Stimulated activated CD8-positive, alpha-beta memory T cell treated with anti-CD3 and anti-CD28 coated beads, Interleukin-4, amount 100 ng/mL, for 4 hours (primary cell): ENCODE measurements at places on chromosomes 6 and 20.

DNA sequence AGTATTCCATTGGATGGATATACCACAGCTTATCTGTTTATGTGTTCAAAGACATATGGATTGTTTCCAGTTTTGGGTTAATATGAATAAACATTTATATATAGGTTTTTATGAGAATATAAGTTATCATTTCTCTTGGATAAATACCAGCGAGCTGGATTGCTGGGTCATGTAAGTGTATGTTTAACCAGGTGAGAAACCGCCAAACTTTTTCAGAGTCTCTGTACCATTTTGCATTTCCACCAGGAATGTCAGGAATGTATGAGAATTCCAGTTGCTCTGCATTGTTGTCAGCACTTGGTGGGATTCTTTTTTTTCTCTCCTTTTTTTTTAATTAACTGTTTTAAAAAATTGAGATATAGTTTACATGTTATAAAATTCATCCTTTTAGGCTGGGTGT is 52.1 kb downstream of the PHF20 start:
- DNase-seq, result no peak

- no peak for DNase-seq
Measured at GRCh38 chr6:127748290-127748689, 152.6 kb downstream of the THEMIS start.

DNA sequence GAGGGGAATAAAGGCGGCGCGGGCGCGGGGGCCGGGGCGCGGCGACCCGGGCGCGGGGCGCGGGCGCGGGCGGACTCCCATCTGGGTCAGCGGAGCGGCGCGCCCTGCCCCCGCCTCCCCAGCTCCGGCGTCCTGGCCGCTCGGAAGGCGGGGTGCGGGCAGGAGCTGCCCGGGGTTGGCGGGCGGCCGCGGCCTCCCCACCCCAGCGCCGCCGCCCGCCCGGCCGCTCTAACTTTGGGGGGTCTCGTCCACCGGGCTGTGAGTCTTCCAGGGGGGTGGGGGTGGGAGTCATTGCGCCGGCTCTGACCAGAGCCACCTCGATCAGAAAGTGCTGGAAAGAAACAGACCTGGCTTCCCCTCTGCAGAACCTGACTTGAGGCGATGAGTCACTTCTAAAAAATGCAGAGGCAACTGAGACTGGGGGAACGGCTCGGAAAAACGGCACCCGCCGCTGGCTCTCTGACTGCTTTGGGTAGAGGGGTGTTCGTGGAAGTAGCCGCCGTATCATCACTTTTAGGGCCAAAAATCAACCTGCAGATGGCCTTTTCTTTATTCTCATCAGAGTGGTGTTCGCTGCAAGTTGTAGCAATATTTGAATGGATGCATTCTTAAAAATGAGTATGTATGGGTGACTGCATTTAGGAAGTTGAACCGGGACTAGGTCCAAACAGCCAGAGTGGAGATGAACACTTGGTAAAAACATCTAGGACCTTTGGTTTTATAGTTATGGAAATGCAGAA is 667 bp downstream of the CAP2 start:
- DNase-seq, result no peak

GRCh38 chr6:39357998-39358686 is 35.6 kb upstream of the KCNK16 start:
- no peak for DNase-seq

GRCh38 chr6:125393449-125393858 is 91.7 kb upstream of the HDDC2 start:
- no peak for DNase-seq

- no peak for DNase-seq
Measured at GRCh38 chr6:97687916-97688315, 404.9 kb upstream of the MMS22L start.

DNA sequence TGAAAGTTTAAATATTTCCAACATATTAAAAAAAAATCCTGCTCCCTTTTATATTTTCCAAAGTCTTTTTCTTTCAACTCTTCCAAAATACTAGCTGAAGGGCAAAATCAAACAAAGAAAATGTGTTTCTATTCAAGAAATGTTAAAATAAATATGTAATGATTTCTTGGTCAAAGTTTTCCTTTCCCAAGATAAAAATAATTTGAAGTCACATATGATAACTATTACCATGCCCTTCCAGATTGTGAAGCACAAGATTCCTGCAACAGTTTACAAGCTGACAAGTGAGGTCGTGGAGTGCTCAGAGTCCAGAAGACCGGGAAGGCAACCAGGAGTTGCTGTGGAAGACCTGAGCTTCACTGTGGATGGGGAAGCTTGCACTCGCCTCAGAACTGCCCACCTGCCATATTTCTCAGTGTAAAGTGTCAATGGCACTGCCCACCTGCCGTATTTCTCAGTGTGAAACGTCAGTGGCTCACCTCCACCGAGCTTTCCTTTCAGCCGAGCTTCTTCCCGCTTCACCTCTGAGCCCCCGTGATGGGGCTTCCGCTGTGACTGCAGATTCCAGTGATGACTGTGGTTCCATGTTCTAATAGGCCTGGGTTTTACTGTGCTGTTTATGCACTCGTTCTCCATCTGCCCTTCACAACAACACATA is 160.5 kb downstream of the THBS2 start:
- DNase-seq, result no peak

DNA sequence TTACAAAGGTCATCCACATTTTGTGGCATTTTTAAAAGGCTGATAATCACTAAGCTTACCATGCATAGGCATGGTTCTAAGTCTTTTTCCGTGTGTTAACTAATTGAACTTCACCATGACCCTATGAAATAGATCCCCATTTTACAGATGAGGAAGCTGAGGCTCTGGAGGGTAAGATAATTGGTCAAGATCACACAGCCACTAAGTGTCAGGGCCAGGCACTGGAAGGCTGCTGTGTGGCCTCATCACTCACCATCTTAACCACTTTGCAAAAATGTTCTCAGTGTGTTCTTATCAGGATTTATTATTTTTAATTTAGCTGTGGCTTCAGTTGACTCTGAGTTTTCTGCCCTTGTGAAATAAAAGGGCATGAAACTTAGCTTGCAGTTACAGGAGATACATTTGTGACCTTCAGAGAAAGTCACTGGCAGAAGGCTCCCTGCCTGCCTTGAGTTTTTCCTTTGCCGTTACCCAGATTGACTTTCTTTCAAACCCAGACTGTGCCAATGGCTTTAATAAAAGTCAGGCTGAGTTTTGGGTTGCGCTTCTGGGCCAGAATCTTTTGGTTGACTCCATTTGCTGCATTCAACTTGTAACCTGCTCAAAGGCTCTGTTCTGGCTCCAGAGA is 82.0 kb downstream of the EZR start:
- no peak for DNase-seq

DNA sequence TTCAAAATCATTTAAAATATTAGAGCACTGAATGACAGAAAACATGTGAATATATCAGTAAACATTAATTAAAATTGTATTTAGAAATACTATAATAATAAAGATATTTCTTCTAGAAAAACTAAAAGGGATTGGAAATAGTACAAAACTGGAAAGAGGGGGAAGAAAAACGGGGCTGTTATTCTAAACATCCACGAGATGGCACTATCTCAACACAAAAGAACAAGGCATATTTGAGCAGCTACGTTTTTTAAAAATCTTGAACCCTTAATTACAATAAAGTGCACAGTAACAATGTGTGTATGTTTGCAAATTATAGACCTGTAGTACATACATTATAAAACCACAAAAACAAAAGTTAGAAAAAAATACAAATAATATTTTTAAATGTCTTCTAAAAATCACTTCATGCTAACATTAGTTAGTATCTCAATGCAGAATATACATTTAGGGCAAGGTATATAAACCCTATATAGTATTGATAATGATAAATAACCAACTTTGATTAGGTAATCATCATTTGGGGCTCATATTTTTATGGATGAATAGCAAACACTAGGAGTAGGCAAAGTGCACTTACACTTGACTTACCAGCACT is 42.5 kb upstream of the PNISR start:
- no peak for DNase-seq

DNA sequence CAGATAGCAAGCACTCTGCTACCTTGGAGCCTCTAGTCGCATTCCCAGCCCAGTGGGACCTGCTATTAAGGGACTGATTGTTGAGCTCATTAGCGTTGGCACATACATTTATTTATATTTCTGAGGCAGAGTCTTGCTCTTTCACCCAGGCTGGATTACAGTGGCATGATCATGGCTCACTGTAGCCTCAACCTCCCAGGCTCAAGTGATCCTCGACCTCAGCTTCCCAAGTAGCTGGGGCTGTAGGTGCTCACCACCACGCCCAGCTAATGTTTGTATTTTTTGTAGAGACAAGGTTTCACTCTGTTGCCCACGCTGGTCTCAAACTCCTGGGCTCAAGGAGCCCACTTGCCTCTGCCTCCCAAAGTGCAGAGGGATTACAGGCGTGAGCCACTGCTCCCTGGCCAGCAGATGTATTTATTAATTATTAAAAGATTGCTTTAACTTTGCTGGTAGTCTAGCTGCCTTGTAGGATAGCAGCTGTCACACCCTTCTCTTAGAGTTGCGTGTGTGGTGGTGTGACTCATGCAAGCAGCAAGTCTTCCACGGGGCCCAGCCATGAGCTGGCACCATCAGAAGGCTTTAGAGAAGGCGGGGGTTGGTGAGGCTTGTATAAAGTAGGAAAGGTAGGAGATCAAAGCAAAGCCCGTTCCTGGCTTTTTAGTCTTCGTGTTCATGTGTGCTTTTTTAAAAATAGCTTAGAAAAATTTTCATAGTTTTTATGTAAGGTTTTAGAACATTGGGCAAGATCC is 16.5 kb downstream of the ACTR5 start:
- DNase-seq, result peak; percentile 22

- DNase-seq, result no peak
Measured at GRCh38 chr6:139133262-139134063, 1.4 kb upstream of the HECA start.

- no peak for DNase-seq
Measured at GRCh38 chr6:24225838-24226237, 99.8 kb downstream of the NRSN1 start.

DNA sequence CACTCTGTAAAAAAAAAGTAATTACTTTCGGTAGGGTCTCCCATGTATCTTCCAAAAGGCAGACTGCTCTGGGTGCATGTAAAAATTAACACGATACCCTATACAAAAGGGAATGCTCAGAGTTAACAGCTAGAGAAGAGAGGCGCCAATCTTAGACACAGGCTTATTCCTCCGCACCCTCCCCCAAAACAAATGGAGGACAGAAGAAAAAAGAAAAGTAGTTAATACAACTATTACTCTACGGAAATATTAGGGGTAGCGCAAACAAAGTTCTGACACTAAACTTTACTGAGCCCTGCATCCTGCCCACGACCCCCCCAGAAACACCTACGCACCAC is 331 bp upstream of the UFL1 start:
- DNase-seq, result no peak

- no peak for DNase-seq
Measured at GRCh38 chr6:33203443-33204164, 851 bp upstream of the HSD17B8 start.

DNA sequence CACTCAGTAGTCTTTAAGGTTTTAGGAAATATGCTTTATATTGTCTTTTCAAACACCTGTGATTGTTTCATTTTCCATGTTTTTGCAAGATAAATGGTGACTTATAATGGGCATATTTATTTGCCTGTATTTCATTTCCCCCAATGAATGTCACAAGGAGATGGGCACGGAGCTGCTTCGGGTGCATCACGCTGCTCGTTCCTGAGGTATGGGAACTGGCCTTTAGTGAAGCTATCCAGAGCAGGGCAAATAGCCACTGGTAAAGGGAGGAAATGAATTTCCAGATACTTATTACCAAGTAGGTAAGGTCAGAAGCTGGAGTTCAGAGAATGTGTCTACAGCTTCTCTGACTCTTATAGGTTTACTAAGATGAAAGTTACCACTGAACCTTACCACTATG is 3.7 kb downstream of the POU3F2 start:
- DNase-seq, result no peak

GRCh38 chr6:149716181-149716963 is 1.5 kb downstream of the LATS1 start:
- no peak for DNase-seq

- no peak for DNase-seq
Measured at GRCh38 chr6:39924283-39924682, 10.0 kb downstream of the MOCS1 start.

DNA sequence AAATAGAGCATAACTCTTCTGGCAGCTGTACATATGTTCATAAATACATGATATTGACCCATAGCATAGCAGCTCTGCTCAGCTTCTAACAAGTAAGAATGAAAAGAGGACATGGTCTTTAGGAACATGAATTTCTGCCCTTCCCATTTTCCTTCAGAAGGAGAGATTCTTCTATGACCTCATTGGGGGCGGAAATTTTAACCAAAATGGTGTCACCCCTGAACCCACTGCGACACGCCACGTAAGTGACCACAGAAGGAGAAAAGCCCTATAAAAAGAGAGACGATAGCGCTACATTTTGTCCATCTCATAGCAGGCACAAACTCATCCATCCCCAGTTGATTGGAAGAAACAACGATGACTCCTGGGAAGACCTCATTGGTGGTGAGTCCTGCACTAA is at the start of gene IL17A:
Gene IL17A (plus strand): TSS at position 301 of the 400 bp plus-strand sequence. CDS start 57 bp downstream, at position 358.
- DNase-seq, result no peak

GRCh38 chr6:63799813-63800212 is 164.2 kb downstream of the PHF3 start:
- no peak for DNase-seq

GRCh38 chr6:119145111-119145510 is 66.6 kb upstream of the FAM184A start:
- no peak for DNase-seq

DNA sequence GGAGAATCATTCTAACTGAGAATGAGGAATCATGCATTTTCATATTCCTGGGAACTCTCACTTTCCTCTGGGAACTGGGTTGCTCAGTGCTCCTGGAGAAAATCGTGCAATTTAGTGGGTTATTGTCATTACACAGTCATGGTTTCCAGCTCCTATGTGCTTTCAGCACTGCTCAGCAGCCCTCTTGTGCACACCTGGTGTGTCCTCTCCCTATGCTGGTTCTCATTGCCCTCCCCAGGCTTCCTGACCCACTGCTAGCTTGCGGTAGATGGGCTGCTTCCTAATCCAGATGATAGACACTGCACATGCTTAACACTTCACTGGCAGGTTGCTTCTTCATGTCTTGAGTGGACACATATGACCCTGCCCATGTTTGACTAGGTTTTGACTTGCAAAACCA is 39.7 kb downstream of the TMEM200A start:
- DNase-seq, result no peak
